ENCODE measurements at places on chromosomes 5 and 9.

DNA sequence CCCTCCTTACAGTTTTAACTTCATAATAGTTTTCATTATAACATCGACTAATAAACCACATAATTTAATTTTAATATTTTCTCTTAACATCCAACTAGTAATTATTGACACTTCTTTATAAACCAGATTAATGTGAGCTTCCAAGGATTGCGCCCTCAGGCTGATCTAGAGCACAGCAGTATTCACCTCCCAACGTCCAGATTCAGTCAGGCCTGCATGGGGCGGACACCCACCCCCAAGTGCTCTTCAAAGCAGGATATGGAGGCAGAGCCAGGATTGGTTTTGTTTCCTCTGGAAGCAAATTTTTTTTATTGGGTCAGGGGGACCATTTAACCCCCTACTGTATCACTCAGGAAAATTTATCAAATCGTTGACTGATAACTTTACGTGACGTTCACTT lies 215.4 kb downstream of the TRIO start:
- no peak for DNase-seq

DNA sequence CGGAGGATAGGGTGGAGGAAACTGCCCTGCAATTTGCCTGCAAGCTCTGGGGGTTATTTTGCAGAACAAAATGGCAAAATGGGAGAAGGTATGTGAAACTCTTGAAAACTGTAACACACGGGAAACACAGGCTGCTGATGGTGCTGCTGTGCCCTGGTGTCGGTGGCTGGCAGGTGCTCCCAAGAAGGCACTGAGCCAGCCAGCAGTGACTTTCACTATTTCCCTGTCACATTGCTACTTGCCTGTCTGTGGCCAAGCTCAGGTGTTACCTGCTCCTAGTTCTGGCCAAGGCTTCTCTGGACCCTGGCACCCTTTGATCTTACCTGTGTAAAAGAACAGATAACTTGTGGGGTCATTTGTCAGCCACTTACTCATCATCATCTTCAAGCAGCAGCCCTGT lies 102.2 kb downstream of the CMYA5 start:
- DNase-seq: peak; percentile 40

DNA sequence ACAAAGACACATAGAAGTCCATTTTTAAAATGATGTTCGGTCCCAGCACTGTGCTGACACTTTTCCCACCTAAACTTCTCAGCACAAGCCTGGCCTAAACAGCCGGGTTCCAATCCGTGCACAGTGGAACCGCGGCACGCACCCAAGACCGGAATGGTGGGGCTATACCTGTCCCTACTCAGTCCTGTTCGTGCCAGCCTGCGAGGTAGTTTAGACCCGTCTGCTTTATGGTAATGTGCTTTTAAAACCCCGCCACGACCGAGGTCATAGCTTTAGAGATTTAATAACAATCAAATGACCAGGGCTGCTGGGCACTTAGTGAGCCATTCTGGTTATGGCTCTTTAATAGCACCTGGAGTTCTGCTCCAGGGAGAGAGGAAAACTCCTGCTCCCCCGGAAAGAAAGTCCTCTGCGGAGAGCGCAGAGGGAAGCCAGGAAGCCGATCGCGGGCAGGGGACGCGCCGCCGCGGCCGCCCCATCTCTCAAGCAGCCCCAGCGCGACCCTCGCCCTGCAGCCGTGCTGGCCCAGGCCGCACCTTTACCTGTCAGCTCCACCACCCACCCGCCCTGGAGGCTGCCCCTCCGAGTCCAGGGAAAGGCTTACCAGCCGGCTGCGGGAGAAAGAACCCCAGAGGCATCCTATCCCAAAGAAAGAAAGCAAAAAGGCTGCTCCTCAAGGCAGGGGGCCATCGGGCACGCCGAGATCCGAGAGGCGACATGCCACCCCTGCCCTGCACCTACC lies 511 bp downstream of the ARL15 start:
- DNase-seq: no peak

- no peak for DNase-seq
These were observed 179.7 kb downstream of the HSD17B3 start for GRCh38 chr9:96122282-96122681.

- no peak for DNase-seq
These were observed 93.6 kb upstream of the OTULINL start for GRCh38 chr5:14487897-14488570.

DNA sequence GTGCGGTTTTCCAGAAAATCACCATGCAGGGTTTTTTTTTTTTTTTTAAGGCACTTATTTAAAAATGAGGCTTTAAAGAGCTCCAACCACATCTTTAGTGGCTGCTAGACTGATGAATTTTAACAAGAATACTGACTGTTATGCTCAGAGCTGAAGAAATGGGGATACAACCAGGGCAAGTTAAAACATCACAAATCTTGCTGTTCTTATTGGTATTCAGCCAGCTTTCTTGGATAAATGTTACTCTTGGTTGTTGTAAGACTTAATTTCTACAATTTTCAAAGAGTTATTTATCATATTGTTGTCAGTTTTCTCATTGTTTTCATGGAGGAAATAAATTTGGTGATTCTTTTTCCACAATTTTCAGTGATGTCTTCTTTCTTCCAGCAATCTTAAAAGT lies 352.8 kb upstream of the FAM174A start:
- DNase-seq: no peak

DNA sequence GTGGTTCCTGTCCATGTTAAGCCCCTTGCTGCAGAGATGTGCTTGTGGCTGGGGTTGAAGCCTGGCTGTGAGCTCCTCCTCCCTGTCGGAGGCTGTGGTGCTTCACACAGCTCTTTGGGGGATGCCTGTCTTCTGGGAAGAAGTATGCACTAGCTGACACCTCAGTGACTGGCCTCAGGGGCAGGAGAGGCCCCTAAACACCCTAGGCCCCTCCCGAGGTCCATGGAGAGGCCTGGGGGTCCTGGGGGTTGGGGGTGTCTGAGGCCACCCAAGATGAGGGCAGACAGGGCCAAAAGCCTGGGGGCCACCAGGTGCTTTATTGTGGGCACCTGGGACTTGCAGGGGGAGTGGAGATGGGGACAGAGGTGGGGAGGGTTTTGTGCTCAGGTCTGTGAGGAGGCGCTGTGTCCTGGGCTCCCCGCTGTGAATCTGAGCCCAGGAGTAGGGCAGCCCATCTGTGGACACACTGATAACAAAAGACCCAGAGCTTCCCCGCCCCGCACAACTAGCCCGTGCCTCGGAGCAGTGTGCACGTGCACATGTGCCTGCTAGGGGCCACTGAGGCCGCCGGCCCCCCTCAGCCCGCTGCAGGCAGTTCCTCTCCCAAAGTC lies 92.0 kb downstream of the PHF2 start:
- DNase-seq: no peak

DNA sequence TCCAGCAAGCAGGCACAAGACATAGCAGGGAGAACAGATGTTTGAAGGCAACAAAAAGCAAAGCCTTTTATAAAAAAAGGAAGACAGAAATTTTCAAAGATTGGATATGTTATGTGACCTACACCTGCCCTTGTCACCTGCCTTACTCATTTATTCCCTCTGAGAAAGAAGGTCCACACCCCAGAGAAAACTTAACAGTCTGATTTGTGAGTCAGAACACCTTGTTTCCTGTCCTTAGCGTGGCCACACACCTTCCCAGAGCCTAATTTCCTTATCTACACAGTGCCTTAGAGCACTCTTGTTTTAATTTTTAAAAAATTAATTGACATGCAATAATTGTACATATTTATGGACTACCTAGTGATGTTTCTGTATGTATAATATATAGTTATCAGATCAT lies 419.0 kb upstream of the DAB2 start:
- no peak for DNase-seq

- no peak for DNase-seq
These were observed 35.8 kb downstream of the PPIC start for GRCh38 chr5:123000731-123001130.

GRCh38 chr5:14469551-14470377 lies 111.8 kb upstream of the OTULINL start:
- DNase-seq: no peak

DNA sequence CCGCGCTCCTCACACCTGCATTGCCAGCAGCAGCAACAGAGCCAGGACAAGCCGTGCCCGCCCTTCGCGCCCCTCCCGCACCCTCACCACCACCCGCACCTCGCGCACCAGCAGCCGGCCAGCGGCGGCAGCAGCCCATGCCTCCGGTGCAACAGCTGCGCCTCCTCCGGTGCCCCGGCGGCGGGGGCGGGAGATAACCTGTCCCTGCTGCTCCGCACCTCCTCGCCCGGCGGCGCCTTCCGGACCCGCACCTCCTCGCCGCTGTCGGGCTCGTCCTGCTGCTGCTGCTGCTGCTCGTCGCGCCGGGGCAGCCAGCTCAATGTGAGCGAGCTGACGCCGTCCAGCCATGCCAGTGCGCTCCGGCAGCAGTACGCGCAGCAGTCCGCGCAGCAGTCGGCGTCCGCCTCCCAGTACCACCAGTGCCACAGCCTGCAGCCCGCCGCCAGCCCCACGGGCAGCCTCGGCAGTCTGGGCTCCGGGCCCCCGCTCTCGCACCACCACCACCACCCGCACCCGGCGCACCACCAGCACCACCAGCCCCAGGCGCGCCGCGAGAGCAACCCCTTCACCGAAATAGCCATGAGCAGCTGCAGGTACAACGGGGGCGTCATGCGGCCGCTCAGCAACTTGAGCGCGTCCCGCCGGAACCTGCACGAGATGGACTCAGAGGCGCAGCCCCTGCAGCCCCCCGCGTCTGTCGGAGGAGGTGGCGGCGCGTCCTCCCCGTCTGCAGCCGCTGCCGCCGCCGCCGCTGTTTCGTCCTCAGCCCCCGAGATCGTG lies 517 bp downstream of the KCNN2 start:
- DNase-seq: no peak

- DNase-seq: no peak
These were observed 358.9 kb downstream of the ACTL7B start for GRCh38 chr9:108496846-108497245.

Data from gastrocnemius medialis (tissue), 4 donors.